ENCODE measurements at places on chromosomes 5 and 9.

GRCh38 chr5:88489364-88489763 is 220.7 kb upstream of the TMEM161B start:
- no peak for DNase-seq

DNA sequence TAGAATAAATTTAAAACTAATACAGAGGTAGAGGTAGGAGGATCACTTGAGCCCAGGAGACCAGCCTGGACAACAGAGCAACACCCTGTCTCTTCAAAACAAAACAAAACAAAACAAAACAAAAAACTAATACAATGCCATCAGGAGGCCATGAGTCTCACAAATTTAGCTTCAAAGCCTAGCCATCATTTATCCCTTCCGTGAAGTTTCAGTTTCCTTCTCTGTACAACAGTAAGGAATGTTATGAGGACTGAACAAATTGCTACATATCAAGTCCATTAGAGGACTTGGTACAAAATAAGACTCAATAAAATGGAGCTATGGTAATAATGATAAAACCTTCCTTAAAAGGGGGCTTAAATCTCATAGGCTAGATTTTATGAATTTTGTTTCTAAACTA is 60.8 kb downstream of the MAPKAP1 start:
- no peak for DNase-seq

DNA sequence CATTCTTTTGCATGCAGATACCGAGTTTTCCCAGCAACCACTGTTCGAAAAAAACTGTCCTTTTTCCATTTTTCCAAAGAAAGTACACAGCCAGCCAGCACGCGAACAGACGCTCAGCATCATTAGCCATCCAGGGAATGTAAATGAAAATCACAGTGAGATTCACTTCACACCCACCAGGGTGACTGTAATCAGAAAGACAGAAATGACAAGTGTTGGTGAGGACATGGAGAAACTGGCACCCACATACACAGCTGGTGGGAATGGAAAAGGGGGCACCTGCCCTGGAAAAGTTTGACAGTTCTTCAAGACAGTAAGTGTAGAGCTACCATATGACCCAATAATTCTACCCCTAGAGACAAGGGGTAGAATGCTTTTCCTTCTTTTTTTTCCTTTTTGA is 25.0 kb upstream of the NCS1 start:
- DNase-seq, result no peak

DNA sequence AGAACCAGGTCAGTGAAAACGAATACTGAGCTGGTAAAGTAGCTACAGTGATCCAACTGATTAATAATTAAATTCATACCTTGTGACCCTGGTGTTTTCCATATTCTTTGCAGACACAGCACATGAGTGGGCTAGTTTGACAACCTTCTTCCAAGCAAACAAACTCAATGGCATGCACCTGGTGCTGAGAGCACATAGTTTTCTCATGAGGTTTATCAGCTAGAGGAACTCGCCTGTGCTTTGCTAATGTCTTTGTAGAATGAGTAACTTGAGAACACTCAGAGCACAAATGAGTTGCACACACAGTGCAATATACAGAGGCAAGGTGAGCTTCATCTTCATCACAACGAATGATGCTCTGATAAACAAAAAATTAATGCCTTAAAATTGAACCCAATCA is 12.6 kb downstream of the TRIM23 start:
- no peak for DNase-seq

DNA sequence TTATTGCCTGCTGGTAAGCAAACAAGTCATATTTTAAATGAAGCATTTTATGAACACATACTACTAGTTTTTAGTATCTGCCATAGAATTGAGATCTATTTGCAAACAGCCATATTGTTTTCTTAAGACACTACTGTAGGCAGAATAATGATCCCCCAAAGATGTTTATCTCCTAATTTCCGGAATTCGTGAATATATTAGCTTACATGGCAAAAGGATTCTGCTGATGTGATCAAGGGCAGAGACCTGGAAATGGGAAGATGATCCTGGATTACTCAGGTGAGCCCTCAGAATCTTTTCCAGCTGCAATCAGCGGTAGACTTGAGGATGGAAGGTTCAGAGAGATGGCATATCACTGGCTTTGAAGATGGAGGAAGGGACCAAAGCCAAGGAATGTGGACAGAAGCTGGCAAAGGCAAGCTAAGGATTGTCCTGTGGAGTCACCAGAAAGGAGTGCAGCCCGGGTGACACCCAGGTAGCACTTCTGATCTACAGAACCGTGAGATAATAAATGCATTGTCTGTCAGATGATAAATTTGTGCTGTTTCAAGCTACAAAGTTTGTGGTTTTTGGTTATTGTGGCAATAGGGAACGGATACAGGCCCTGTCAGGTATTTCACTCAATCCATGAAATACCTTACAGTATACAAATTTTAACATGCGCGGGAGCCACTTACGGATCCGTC is 1.0 kb upstream of the ERCC6L2 start:
- DNase-seq, result no peak

DNA sequence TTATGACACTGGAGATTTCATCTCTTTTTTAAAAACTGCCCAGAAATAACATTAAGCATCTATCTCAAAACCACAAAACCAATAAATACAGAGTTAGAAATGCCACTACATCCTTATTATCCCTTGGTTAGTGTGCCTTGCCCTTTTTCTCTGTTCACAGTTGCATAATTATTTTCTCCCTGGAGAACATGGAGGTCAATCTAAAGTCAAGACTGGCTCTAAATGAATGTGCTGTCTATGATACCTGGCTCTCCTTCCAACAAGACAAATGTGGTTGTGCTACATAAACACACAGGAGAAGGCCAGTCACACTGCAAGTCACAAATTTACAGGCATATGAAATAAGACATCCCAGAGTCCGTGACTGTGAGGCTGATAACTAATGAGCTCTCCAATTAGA is 2.8 kb downstream of the FBN2 start:
- peak; percentile 37 for DNase-seq

DNA sequence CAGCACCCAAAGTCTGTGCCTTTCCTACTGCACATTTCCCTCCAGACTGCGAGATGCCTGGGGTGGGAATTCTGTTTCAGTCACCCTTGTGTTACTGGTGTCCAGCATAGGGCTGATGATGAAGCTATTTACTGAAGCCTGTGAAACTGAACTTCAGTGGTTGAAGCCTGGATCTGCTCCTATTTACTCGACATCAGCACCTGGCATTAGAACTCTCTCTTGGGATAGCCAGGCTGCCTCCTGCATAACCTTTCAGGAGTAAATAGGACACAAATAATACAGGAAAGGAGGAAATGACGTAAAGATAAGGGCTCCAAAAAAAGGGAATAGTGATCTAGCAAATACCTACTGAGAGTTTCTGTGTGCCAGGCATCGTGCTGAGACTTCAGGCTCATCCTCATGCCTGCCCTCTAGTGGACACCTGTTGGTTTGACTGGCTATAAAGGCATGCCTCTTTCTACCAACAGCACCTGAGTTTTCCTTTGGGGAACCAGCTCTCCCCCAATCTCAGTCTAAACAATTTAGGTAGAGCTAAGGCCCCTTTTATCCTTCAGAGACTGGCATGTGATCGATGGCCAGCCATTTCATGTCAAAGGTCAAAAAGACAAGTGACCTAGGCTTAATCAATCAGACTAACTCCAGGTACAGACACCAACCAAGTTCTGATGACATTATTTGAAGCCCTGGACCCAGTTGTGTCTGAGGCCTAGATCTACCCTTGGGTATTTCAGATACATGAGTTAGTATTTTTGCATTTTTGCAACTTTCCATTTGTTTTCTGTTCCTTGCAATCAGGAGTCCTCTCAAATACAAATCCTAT is 192.1 kb upstream of the TRIM32 start:
- DNase-seq, result no peak

GRCh38 chr5:98557916-98558315 is 215.5 kb upstream of the RGMB start:
- no peak for DNase-seq

DNA sequence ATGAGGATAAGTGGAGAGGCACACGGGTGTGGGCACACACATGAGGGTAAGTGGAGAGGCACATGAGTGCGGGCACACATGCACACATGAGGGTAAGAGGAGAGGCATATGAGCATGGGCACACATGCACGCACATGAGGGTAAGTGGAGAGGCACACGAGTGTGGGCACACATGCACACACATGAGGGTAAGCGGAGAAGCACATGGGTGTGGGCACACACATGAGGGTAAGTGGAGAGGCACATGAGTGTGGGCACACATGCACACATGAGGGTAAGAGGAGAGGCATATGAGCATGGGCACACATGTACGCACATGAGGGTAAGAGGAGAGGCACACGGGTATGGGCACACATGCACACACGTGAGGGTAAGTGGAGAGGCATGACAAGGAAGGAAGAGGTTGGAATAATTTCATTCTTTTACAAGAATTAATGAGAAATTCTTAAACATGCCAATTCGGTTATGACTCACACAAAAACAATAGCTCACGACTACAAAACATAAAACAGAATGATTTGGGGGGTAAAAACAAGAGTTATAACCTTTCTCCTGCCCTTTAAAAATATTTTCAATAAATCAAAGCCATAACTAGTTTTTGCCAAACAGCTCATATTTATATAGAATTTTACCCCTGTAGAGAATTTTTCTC is 67.5 kb downstream of the APBA1 start:
- no peak for DNase-seq

GRCh38 chr5:16455668-16456067 is 9.9 kb downstream of the ZNF622 start:
- no peak for DNase-seq

- no peak for DNase-seq
Observed at GRCh38 chr9:72704688-72705375, 183.4 kb downstream of the TMC1 start.

GRCh38 chr5:135307143-135307903 is 91.7 kb downstream of the MACROH2A1 start:
- no peak for DNase-seq

DNA sequence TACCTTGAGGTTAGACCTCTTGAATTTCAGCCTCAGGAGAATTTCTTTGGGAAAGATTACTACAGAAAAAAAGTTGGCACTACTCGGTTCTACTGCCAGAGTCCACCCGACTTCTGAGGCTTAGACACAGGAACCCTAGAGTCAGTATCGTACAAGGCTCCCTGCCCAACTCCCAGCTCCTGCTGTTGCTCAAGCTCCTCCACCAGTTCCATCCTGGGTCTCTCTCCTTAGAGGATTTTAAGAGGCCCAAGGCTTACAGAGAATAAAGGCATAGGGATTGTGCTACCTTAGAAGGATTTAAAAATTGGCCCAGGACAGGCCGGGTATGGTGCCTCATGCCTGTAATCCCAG is 29.0 kb upstream of the SSBP2 start:
- no peak for DNase-seq

DNA sequence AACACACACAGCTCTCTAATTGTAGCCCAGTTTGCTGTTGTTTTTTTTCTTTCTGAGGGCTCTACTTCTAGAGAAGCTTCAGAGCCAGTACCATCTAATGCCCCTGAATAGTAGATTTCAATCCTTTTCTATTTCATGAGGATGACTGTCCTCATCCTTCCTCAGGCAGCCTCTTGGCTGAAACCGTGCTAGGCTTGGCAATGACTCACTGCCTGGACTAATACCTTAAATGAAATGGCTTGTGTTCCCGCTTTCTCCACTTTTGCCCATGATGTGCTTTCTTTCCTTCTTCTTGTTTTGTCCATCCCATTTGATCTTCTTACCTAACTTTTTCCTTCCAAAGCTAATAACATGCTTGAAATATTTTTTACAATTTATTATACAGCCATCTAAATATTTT is 80.1 kb downstream of the ITGA1 start:
- DNase-seq, result no peak

GRCh38 chr5:56450766-56451165 is 217.6 kb upstream of the ANKRD55 start:
- no peak for DNase-seq

GRCh38 chr9:107653263-107653821 is 163.8 kb upstream of the KLF4 start:
- no peak for DNase-seq

DNA sequence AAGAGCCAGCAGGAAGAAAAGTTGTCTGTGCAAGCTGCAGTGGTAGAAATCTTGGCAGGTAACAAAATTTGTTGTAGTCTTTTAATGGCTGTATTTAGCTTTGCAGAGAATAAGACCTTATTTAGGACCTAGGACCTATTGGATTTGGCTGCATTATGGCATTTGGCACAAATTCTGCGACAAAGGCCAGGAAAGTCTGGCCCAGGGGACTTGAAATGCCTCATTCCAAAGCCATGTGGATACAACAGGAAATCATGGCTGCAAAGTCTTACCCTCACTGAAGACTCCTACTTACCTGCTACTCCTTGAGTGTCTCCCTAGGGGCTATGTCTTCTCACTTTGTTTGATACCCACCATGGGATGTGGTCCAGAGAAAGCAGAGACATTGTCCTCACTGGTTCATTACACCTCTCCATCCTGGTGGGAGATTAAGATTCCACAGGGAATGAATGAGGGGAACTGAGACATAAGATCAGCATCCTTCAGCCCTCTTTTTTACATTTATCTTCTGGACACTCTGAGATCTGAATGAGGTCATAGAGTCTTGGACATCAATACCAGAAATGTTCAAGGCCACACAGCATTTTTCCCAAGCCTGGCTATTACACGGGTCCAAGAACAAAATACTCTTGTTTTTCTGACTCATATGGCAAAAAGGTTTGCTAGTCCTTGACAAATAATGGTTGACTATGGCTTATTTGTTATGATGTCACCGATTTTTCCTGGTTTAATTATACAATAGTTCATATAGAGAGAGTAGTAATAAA is 119.4 kb downstream of the PDE8B start:
- DNase-seq, result no peak

GRCh38 chr9:84940294-84940693 is 270.8 kb downstream of the NTRK2 start:
- no peak for DNase-seq

GRCh38 chr5:178590924-178591423 is 781 bp upstream of the COL23A1 start:
- DNase-seq, result no peak

GRCh38 chr5:72356361-72356760 is 36.2 kb downstream of the PTCD2 start:
- no peak for DNase-seq

DNA sequence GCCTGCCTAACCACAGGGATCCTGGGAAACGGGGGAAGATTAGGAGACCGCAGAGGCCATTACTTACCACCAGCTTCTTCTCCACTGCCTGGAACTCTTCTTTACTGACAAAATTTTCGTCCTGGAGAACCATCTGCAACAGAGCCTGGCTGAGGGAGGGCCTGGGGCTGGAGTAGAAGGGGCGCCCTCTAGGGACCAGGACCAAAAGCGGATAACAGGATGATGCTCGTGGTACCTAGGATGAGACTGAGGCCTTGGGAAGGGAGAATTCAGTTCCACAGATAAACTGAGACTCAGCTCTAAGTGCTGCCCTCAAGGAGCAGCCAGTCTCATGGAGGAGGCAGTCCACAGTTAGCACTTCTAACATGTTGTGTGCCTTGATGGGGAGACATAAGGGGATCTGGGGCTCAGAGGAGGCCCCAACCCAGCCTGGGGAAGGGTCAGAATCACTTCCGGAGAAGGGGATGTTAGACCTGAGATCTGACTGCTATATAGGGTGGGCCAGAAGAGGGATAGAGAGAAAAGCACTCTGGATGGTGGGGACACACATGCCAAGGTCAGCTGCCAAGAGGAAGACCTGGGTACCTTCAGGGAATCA is 1.2 kb downstream of the SPATA24 start:
- DNase-seq, result no peak

GRCh38 chr5:14873093-14873492 is 1.5 kb upstream of the ANKH start:
- DNase-seq, result no peak

All from LHCN-M2 (cell line).